ENCODE measurements at places on chromosomes 6 and 20.

GRCh38 chr6:36280983-36281382 is 11.1 kb downstream of the PNPLA1 start:
- DNase-seq, result no peak

GRCh38 chr6:16676376-16676775 is 84.9 kb downstream of the ATXN1 start:
- DNase-seq, result no peak

- no peak for DNase-seq
Observed at GRCh38 chr20:50320901-50321796, 130.5 kb downstream of the CEBPB start.

- DNase-seq, result peak; percentile 23
Observed at GRCh38 chr6:788058-788457, 95.1 kb upstream of the EXOC2 start.

- no peak for DNase-seq
Observed at GRCh38 chr20:49166534-49167449, 21.3 kb downstream of the STAU1 start.

- DNase-seq, result no peak
Observed at GRCh38 chr20:5654557-5654956, 95.6 kb upstream of the SHLD1 start.

GRCh38 chr6:2802521-2803060 is 37.4 kb downstream of the WRNIP1 start:
- DNase-seq, result no peak

DNA sequence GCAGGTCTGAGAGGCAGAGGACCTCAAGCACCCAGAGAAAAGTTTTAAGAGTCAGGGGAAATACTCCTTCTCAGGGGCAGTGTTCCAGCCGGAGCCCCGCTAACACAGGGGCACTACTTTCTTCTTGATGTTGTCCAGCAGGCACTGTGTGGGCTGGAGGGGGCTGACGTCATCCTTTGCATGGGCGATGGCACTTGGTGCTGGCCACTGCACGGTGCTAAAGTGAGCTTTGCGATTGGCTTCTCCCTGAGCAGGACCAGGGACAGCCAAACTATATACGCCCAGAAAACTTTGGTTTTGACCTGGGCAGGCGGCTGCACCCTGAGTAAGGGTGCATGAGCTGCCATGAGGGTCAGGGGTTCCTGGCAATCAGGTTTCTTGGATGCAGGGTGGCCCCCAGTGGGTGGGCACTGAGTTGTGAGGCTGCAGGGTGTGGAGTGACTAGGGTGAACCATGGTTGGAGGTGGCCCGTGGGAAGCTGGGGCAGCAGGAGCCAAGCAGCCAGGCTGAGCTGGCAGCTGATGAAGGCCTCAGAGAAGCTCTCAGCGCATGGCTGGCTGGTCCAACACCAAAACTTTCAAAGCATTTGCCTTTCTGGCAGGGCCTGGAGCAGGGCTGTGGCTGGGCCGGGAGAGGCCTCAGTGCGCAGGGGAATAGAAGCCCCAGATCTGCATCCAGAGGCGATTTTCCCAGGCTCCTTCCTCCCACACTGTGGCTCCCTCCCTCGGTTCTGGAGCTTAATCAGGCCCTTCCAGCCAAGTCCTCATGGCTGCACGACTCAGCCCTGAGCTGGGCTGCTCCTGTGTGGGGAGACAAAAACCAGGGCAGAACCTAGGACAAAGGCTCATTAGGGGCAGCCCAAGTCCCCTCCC is 18.3 kb downstream of the MRPS18A start:
- DNase-seq, result no peak

DNA sequence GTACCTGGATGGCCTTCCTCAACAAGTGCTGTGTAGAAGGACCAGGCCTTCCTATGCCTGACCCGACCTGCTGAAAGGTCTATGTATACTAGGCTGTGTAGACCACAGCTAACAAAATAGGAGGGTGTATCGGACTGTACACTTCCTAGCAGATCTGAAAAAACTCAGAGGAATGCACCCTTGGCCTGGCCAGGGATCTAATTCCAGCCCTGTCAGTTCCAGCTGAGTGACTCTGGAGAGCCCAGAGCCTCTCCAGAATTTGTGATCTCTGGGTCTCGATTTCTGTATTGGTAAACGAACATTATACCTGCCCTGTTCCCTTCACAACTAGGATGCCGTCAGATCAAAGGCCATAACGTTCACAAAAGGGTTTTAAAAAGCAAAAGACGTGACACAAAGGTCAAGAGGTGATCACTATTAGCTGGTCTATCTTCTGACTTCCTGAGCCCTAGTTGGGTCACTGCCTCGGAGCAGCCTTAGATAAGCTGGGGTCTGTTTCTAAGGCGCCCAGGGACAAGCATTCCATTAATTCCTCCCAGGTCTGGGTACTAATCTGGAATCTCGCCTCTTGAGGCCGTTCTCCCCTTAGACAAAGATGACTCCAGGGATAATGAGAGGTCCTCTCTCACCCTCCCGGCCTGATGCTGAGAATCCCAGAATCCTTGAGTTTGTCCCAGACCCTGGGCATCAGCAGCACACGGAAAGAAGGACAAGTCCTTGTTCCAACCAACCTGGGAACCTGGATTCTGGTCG is 13.9 kb downstream of the MTCH1 start:
- no peak for DNase-seq

DNA sequence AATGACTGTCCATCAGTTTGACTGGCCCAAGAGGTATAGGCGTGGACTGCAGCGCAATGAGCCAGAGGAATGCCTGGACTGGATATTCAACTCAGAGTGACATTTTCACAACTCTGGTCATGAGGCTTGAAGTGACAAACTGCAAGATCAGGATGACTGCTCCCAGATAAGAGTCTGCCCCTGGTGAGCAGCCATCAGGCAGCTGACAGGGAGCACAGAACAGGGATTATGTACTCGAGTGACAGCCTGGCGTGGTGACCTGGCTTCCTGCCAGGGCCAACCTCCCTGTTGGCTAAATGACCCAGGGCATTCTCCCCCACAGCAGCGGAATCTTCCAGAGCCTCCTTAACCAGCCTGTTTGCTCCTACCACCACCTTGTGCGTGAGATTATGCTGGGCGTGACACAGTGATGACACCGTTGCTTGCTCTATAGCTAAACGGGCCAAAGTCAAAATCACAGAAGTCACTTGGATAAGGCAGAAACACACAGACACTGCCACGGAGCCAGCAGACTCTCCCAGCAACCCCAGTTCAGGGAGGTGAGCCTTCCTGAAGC is 209.1 kb upstream of the JARID2 start:
- no peak for DNase-seq
